ENCODE measurements at places on chromosomes 1 and 21.

- no peak for DNase-seq
These were observed 66.1 kb upstream of the ATP1A1 start for GRCh38 chr1:116306840-116307442.

GRCh38 chr1:168433238-168433637, 110.6 kb downstream of the XCL2 start:
- DNase-seq = no peak

DNA sequence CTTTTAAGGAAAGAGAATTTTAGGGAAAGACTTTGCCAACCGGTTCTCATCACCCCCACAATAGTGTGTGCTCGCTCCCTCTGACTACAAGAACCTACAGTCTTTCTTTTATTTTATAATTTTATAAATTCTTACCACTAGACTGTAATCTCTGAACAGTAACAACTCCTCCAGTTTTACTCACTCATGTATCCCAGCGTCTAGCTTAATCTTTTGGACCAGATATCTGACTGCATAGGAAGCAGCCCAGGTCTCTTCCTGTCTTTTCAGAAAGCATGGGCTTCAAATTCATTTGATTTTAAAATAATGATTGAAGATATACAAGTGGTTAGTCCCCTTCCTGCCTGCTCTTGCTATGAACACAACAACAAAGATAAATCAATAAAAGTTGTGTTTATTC, 19.0 kb upstream of the DUSP10 start:
- DNase-seq = no peak

DNA sequence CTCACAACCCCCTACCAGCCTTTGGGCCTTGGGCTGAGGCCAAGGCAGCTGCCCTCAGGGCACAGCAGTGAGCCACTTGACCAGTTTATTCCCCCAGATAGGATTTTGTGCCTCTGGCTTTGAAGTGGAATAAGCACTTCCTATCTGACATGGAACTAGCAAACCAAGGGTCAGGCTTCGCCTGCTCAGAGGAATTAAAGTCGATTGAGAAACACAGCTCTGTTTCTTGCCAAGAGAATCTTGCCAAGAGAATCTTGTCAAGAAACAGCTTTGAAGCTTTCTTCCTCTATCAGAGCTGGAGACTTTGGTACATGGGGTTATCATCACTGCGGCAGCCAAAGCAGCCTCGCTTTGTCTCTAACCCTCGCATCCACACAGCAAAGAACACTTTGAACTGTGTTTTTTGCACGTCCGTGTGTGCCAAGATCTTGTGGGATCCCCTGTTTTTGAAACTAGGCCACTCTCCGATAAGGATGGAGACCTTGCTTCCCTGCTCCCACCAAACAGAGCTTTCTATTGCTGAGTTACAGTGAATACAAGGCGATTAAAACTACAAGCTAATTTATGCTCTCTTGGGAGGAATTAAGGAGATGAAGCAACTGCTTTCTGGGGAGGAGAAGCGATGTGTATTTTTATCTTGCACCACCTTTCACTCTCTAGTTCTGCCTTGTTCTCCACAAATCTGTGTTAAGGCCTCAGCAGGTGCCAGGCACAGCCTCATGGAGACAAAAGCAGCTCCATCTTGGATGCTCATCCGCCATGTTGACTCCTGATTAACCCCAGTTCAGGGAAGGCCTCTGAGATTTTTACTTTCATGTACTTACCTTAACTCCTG, 67.3 kb downstream of the RHOU start:
- DNase-seq = no peak

DNA sequence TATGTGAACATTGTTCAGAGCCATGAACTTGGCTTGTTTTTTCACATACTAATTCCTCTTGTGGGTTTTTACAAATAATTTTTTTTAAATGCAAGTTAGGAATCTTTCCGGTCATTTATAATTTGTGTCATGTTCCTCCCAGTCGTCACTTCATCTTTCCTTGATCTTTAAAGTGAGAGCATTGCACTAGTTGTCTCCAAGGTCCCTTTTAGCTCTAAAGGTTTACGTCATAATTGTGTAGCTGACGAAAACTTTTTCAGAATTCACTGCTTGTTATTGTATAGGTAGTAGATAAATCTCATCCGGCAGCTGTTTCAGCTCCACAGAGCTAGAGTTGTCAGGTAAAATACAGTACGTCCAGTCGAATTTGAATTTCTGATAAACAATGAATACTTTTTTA, 33.6 kb downstream of the SOAT1 start:
- DNase-seq = no peak

- no peak for DNase-seq
These were observed 147.8 kb downstream of the TLR5 start for GRCh38 chr1:222995236-222995580.

DNA sequence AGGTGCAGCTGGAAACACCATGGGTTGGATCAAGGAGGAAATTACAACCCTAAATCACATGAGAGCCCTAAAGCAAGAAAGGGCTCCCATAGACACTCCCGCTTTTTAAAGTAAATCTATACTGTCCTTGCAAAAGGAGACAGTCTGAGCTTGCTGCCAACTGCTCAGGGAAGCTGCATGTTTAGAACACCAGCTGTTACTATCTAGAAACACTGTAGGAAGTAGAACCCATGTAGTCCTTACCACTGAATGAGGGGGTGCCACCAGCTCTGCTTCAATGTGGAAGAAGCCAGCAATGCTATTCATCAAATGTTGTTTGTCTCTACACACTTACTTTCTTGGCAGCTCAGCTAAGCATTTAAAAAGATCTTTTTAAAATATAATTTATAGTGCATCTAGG, 79.8 kb downstream of the PIGK start:
- DNase-seq = no peak

DNA sequence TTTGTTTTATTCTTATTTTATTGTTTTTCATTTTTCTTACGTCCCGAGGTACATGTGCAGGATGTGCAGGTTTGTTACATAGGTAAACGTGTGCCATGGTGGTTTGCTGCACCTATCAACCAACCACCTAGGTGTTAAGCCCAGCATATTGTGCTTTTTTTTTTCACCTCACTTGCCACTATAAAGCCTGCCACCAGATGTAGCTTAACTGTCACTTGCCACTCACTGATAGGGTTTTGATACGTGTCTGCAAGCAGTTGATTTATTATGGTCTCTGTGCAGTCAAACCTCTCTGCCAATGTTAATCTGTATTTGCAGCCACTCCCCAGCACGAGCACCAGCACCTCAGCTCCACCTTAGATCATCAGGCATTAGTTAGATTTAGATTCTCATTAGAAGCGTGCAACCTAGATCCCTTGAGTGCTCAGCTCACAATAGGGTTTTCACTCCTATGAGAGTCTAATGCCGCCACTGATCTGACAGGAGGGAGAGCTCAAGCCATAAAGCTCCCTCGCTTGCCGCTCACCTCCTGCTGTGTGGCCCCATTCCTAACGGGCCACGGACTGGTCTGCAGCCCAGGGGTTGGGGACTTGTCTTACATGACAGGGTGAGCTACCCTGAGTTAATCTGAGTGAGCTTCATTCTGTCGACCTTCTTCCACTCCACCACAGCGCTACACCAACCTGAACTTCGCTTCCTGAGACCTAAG, 17.9 kb upstream of the ABCG1 start:
- no peak for DNase-seq

- no peak for DNase-seq
These were observed 286.1 kb downstream of the LRRC40 start for GRCh38 chr1:69919129-69919921.

DNA sequence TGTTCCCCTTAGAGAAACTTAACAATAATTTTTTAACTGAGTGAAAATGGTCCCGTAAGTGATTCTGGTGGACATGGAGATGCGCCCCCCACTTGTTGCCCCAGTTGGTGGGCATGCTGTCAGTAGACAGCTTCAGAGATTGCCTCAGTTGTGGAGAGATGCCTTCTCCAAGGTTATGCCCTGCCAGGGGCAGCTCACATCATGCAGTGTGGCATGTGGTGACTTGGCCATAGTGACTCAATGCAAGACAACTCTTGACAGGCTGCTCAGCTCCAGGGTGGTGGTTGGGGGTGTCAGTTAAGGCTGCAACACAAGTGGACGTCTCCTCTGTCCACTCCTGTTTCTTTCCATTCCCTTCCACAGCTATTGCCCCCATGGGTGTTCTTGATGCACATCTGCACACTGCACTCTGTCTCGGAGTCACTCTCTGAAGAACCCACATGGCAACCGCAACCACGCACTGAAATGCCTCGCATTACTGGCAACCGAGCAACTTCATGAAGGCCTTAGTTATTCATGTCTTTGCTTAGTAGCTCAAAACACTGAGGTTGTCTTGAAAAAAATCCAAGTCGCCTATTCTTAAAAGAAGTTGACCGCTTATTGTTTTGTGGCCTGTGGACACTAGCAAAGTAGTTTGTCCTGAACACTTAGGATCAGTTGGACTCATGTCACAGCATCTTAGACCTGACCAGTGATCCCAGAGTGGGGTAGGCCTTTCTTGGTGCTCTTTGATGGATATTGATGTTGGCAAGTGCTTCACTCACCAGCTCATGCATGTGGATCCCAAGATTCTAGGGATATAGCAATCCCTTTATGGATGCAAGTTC, 54.8 kb upstream of the USP1 start:
- no peak for DNase-seq

DNA sequence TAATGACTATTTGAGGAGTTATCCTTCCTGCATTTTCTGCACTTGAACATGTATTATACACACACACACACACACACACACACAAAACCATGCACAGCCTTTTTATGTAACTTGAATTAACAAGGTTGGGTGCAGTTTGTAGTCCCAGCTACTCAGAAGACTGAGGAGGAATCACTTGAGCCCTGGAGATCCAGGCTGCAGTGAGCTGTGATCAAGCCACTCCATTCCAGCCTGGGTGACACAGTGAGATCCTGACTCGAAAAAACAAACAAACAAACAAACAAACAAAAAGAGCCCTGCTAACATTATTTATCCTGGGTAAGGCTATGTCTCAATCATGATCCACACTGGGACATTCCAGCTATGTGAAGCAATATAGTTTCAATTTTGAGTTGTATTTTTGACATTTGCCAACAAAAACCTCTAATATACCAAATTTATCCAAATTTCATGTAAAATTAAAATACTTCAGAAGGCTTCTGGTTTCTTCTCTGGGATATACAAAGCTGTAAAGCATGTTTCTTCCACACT, 156.8 kb downstream of the NTPCR start:
- DNase-seq = no peak

GRCh38 chr1:192969091-192969490, 90.1 kb downstream of the UCHL5 start:
- DNase-seq = no peak

GRCh38 chr1:52634111-52634510, 1.1 kb downstream of the SHISAL2A start:
- no peak for DNase-seq

- no peak for DNase-seq
These were observed 270.8 kb downstream of the FOXD2 start for GRCh38 chr1:47708658-47709018.

- DNase-seq = no peak
These were observed 1.8 kb downstream of the ARNT start for GRCh38 chr1:150874455-150875196.

GRCh38 chr1:165355977-165356811, at the start of gene LMX1A:
Gene LMX1A (minus strand): TSS chr1:165356715. CDS start chr1:165355559, 1,156 bp downstream.
- DNase-seq = no peak

- no peak for DNase-seq
These were observed 230.5 kb downstream of the TPR start for GRCh38 chr1:186144505-186144904.

GRCh38 chr21:45962531-45963231, 18.9 kb upstream of the COL6A1 start:
- no peak for DNase-seq

GRCh38 chr21:15379776-15380175, 315.0 kb upstream of the NRIP1 start:
- DNase-seq = peak; percentile 52

DNA sequence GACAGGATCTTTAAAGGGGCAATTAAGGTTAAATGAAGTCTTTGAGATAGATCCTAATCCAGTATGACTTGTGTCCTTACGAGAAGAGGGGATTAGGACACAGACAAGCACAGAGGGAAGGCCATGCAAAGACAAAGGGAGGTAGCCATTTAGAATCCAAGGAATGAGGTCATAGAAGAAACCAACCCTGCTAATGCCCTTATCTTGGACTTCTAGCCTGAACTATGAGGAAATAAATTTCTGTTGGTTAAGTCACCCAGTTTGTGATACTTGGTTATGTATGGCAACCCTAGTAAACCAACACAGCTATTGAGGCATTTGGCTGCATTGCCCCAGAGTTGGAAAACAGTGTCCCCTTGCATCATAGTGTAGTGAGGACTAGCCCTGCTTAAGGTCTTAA, 121.3 kb downstream of the MAST2 start:
- DNase-seq = no peak

DNA sequence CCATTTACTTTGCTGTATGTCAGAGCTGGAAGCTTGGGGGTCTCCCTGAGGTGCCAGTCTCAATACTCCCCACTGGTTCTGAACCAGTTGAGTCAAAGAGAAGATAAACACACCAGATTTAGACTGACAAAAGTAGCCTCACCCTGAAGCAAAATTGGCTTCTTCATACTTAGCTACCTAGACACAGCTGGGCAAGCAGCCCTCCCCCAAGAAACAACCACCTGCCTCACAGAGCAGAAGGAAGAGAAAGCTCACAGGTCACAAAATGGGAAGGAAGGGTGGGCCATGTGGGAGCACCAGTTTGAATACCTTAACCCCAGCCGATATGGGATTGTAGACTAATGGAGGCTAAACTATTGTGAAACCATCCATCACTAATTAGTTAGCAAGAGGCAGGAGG, 24.6 kb upstream of the MYSM1 start:
- DNase-seq = no peak

GRCh38 chr1:94433866-94434265, 15.7 kb downstream of the ABCD3 start:
- no peak for DNase-seq

DNA sequence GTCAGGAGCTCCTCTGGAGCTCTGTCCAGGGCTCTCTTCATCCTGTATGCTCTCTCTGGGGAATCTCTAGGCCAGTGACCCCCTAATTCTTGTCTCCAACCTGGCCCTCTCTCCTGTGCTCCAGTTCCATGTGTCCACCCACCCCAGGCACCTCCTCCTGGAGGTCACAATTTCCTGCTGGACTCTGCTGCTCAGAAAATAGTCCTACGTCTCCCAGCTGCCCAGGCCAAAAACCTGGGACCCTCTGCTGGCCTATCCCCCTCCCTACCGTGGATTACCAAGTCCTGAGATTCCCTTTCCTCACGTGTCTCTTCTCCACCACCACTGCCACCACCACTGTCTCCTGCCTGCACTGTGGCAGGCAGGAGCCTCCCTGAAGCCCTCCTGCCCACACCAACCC, 11.7 kb downstream of the NES start:
- no peak for DNase-seq

DNA sequence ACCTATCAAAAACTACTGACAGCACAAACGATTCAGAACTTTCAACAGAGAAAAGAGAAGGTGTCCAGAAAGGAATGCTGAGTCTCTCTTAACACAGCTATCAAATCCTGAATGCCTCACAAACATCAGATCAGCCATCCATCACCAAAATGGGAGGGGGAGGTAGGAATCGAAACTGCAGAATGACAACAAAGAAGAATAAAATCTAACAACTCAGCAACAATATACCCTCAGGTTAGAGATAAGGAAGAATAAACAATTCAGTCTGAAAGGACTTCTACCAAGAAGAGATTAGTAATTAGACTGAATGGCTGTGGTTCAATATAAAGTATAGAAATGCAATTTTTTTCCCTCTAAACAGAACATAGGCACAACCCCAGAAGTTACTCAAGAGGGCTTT, 94.4 kb downstream of the RERE start:
- no peak for DNase-seq
